T-helper 17 cell (primary cell): ENCODE measurements at places on chromosomes 5 and 9.

DNA sequence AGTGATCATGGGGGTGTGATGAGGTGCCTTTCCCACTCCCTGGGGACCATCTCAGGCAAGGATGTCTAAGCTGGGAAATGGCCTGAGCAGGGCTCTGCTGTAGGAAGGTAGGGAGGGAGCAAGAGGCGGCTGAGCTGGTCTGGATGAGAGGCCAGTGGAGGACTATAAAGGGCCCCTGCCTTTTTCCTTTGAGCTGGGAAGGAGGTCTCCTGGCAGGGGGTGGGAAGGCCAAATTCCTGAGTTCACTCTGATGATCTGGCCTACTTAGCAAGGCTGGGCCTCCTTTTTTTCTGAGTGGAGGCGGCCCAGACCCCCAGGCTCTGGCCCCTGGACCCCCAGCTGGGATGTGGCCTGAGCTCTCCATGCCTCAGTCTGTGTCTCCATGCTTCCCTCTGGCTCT is 14.3 kb upstream of the PITX1 start:
- no peak for DNase-seq

- DNase-seq, result no peak
These were observed 108.4 kb upstream of the PRSS3 start for GRCh38 chr9:33686942-33687341.

- DNase-seq, result no peak
These were observed 125.8 kb upstream of the SLC44A1 start for GRCh38 chr9:105118636-105119035.

DNA sequence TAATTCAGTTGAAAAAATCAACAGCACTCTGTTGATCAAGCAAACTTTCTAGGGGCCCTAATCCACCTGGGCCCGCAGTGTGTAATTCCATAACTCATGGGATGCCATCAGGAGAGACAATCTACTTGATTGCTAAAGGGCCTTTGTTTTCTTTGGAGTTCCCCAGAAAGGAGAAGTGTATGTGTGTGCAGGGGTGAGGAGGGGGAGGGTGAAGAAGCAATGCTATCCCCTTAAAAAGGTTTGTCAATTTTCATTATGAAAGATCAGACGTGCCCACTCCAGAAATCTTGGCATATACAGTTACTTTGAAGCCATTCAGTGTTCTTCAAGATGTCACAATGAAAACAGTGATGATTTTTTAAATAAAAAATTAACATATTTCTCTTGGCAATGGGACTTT is 6.2 kb downstream of the PARP8 start:
- DNase-seq, result no peak

- DNase-seq, result no peak
These were observed 317.3 kb downstream of the TAF11L14 start for GRCh38 chr5:17951392-17952169.

DNA sequence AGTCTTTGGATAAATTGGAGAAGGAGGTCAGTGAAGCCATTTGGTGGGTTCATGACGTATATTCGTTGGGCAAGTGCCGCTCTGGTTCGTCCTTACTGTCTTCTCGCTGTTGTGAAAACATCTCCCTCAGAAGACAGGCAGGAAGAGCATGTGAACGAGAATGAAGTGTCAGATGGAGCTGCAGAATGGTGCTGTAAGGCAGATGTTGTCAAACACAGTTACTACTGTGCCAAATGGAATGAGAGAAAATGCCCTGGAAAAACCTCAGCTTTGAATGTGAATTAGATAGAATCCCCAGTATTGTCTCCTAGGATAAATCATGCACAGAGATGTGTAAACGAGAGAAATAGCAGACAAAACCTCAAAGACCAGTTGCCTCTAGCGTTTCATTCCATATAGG is 121.5 kb downstream of the CAMK4 start:
- no peak for DNase-seq

DNA sequence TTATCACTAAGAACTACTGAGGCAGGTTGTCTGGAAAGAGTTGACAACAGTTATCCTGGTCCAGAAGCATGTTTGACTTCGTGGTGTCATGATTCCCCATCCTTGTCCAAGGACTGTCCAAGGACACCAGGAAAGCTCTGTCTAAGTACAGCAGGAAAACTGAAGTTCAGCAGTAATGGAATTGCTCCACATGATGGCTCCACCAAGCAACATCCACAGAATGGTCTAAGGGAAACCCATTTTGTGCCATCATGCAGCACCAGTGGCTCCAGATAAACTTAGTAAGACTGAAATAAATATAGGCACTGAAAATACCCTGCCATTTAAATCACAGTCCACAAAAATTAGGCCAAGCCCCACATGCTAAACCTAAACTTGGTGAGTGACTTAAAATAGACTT is 192.8 kb downstream of the CDH18 start:
- no peak for DNase-seq

GRCh38 chr5:21689587-21689986 is 1163.6 kb downstream of the CDH12 start:
- DNase-seq, result no peak

GRCh38 chr9:86958203-86958602 is 10.9 kb upstream of the GAS1 start:
- DNase-seq, result no peak

- no peak for DNase-seq
These were observed 14.7 kb upstream of the LCP2 start for GRCh38 chr5:170312301-170312595.

GRCh38 chr5:134327327-134327726 is 39.6 kb downstream of the CDKL3 start:
- DNase-seq, result no peak

DNA sequence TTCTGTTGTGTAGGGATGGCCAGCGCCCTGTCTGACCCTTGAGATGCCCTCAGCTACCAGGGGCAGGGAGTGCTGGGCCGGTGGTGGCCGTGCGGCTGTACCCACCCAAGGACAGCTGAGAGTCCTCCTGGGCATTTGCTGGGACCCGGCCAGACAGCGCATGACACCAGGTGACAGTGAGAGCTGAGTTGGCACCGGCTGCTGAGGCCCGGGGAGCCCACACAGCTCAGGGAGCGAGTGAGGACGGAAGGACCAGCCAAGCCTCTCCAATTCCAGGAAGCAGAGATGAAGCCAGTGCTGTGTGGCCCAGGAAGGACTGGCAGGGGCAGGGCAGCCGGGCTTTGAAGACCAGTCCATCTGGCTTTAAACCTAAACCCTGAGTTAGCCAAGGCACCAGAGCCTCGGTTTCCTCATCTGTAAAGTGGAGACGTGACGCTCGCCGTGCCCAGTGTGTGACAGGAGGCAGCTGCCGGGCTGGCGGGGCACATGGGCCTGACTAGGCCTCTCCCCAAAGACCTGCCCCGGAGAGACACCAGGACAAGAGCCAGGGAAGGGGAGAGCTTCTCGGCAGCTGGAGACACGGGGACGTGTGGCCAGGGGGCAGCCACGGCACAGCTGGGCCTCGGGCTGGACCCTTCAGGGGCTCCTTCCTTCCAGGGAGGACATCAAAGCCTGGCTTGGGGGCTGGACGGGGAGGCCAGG is 3.0 kb upstream of the AGPAT2 start:
- DNase-seq, result no peak

GRCh38 chr5:5146530-5147160 is 6.5 kb downstream of the ADAMTS16 start:
- no peak for DNase-seq

DNA sequence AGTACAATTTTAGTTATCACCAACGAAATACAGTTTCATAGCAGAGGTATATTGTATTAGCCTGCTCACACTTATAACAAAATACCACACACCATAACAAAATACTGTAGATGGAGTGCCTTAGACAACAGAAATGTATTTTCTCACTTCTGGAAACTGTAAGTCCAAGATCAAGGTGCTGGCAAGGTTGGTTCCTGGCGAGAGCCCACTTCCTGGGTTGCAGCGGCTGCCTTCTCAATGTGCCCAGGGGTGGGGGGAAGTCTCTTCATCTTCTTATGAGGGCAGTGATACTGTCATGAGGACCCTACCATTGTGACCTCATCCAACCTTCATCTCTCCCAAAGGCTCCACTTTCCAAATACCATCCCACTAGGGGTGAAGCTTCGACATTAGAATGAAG is 30.5 kb upstream of the GADD45G start:
- no peak for DNase-seq

GRCh38 chr5:126138281-126138931 is 284.8 kb upstream of the GRAMD2B start:
- DNase-seq, result no peak

DNA sequence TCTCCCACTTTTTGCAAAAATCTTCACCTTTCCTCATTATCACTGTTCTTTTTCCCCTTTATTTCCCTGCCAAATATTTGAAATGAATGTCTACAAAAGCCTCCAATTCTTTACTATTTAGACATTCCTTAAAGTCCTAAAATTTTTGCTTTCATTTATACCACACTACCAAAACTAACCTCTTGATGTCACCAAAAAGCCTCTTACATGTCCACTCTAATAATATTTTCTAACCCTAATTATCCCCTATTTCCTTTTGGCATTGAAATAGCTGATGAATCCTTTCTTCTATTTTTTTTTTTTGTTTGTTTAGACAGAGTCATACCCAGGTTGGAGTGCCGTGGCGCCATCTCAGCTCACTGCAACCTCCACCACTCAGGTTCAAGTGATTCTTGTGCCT is 32.3 kb upstream of the NRG2 start:
- DNase-seq, result no peak

DNA sequence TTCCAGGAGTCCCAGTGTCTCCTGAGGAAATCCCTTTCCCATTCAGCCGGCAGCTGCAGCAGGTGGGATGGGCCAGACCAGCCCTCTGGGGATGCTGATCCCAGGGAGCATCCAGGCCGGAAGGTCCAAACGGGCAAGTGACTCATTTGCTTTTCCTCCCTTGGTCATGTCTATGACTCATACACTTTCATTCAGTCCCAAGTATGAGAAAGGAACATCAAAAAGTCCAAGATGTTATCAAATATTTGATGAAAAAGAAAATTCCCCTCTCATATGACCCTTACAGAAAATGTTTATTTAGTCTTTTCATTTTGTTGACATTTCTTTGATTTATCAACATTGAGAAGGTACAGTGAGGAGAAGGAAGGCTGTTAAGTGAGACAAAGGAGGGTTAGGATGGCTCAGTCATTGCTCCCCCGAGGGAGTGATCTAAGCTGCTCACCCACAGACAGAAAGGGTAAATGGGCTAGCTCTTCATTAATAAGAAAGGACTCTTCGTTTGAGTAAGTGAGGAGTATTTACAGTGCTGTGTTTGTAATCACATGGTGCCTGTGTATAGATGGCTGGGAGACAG is 117.6 kb upstream of the ANKRD55 start:
- DNase-seq, result no peak

- DNase-seq, result no peak
These were observed 629 bp upstream of the CD74 start for GRCh38 chr5:150413176-150413901.
